ENCODE measurements at places on chromosomes 3 and 15. TPM values are rescaled to one million over a fixed set of nuclear protein-coding genes. Genes with fewer than 3 reads are reported as not detected.
A peak's percentile ranks its signal among the peaks of the same experiment; 100 is the strongest.

GRCh38 chr15:63146684-63147083 lies 10.6 kb downstream of the RPS27L start:
- peak; percentile 13 for DNase-seq

- no peak for DNase-seq
Measured at GRCh38 chr3:173513123-173513522, 115.6 kb downstream of the NLGN1 start.

Gene CDHR4
- 0.15 TPM for total RNA-seq

GRCh38 chr15:81160312-81161159 lies 26.5 kb downstream of the CFAP161 start:
- DNase-seq, result no peak

DNA sequence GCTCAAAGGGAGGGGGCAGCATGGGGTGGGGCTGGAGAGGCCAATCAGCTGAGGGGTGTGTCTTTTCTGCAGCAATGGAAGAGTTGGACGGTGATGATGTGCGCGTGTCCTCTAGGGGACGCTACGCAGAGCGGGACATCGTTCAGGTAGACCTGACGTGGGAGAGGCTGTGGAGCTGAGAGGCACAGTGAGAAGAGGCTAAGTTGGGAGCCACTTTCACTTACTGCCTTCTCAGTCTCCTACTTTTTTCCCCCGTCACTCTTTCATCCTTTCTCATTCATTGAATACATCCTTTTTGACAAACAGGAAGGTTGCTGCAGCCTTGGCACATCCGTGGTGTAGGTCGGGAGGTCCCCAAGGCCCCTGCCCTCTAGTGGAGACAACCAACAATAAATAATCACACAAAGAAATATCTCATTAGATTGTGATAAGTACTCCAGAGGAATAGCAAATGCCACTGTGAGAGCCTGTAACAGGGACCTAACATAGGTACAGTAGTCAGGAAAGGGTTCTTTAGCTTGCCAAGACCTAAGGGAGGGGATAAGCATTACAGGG lies 4.4 kb upstream of the BRPF1 start:
- peak; percentile 19 for DNase-seq

DNA sequence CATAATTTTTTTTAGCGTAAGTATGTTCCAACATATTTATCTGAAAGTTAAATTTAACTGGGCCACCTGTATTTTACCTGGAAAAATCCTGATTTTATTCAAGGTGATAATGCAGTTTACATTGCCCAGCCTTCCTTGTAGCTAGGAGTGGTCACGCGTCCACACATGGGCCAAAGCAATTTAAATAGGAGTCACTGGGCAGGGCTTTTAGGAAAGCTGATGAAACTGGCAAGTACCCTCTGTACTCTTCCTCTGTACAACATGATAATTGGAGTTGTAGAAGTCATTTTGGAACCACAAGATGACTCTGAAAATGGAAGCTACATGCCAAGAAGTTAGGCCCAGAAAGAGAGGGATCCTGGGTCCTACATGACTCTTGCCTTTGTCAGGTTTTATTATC lies 9.5 kb downstream of the BTD start:
- DNase-seq, result no peak

Gene NRROS
- not detected for total RNA-seq

Gene PLSCR4
- total RNA-seq, result 0.97 TPM

DNA sequence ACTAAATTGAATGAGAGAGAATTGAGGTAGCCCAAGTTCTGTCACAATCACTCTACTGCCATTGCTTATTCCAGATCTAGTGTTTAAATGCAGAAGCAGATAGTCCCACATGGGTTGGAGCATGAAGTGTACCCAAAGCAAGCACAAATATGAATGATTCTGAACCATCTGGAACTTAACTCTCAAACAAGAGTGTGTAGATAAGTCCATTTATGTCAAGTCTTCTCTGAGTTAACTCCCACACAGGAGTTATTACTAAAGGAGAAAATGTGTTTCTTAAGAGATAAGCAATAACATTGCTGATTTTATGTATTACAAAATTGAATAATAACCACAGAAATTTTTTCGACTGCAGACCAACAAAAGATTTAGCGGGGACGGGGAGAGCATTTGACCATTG lies 33.6 kb downstream of the PAQR9 start:
- DNase-seq, result no peak

- no peak for DNase-seq
Measured at GRCh38 chr3:181265750-181266333, 276.3 kb upstream of the DNAJC19 start.

DNA sequence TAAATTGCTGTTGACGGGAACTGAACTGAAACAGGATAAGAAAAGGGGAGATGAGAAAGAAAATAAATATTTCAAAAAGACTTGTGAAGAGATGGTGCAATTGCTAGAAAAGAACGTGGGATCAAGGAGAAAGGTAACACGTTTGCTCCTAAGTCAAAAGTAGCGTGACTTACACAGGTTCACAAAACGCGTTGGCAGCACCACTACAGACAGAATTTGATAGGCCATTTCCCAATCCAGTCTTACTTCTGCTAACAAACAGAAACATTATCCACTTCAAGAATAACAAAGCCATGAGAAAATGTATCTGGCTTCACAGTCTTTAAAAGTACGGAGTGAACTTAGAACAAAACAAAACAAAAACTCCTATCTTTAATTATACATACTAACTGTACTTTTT lies 75.5 kb downstream of the DPH6 start:
- DNase-seq, result no peak

- DNase-seq, result no peak
Measured at GRCh38 chr3:173737167-173737808, 339.7 kb downstream of the NLGN1 start.

DNA sequence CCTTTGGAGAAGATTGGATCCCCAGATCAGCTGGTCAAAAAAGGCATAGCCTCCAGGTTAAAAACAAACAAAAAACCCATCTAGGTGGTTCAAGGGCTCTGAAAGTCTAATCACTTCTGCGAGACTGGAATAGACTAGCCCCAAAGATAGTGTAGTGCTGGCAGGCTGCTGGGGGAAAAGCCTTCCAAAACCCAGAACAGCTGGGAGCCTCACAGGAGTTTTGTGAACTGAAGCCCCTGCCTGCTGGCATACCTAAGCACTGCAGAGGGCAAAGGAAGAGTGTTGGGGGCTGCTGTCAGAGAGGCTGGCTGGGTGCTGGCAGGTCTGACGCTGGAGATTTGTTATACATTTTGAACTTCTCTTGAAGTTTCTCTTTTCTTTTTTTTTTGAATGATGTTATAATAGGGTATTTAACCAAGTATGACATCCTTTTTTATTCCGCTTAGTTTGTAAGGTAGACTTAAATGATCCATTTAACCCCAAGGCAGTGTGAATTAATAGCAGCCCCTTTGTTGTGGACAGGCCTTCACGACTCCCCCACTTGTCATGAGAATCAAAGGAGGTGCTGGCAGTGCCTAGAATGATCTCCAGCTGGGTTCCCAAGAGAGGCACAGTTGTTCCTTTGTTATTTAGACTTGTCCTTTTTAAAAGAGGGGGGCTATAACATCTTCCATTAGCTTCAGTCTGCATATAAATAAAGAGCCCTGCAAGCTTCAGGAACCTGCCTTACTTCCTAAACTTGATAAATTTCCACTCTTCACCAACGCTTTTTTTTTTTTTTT lies 53.9 kb downstream of the CRTC3 start:
- DNase-seq, result no peak

GRCh38 chr3:60384341-60384740 lies 866.9 kb downstream of the FHIT start:
- DNase-seq, result no peak

DNA sequence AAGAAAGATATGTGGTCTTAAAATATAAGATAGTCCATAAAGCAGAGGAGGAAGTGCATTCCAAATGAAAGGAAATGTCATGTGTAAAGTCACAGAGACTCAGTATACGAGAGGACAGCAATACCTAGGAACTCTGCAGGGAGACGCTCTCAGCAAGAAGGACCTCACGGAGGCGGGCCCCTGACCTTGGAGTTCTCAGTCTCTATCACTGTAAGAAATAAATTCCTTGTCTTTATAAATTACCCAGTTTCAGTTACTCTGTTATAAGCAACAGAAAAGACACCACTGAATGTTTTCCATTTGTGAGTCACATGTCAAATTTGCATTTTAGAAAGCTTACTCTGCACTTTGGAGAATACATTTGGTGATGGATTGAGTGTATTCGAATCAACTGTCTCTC lies 140.6 kb downstream of the GBE1 start:
- DNase-seq, result no peak

Gene REC114
- total RNA-seq, result not detected

DNA sequence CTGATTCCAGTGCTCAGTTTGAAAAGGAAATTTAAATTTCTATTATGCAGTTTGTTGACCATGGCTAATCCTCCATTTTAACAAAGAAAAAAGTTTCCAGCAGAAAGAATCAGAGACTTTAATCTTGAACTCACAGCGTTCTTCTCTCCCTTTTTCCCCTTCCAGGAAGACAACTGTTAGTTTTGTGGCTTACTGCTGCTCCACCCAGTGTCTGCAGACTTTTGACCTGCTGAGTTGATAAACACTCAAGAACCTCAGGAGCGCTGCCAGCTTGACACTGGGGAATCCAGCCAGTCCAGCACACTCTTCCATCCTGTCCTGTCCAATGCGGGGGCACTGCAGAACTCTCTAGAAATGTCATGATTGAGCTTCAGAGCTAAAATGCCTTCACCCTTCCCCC lies 134.6 kb downstream of the LRRC28 start:
- DNase-seq, result peak; percentile 84

DNA sequence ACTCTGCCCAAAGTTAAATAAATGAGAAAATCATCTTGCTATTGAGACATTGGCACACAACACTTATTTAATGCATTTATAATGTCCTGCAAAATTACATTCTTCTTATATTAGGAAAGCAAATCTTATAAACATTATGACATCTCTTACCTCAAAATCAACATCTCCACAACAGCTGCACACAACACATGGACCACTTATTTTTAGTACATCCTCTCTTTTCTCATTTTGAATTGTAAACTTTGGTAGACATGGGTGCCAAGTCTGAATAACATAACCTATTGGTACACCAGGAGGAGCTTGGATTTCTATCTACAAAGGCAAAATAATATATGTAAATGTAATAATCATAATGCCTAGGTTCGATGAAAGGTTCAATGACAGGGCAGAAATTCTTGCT lies 23.0 kb downstream of the PLSCR1 start:
- no peak for DNase-seq

- DNase-seq, result no peak
Measured at GRCh38 chr3:87924485-87924884, 134.3 kb downstream of the CGGBP1 start.

- DNase-seq, result no peak
Measured at GRCh38 chr3:31218082-31218481, 314.6 kb upstream of the STT3B start.

- DNase-seq, result no peak
Measured at GRCh38 chr3:45604596-45604995, 10.0 kb downstream of the LIMD1 start.

- DNase-seq, result no peak
Measured at GRCh38 chr15:74833376-74834107, 7.1 kb downstream of the CPLX3 start.

- no peak for DNase-seq
Measured at GRCh38 chr15:50883903-50884302, 24.6 kb upstream of the AP4E1 start.

GRCh38 chr15:39392469-39393047 lies 188.3 kb upstream of the THBS1 start:
- no peak for DNase-seq

DNA sequence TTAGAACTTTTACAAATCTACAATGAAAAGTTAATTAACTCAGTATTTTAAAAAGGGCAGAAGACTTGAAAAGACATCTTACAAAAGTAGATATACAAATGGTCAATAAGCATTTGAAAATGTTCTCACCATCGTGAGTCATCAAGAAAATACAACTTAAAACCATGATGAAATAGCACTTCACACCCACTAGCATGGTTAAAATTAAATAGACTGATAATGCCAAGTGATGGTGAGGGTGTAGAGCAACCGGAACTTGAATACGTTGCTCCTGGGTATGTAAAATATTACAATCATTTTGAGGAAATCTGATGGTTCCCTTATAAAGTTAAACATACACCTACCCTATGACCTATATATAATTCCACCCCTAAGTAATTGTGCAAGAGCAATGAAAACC lies 319.8 kb upstream of the UMPS start:
- no peak for DNase-seq

DNA sequence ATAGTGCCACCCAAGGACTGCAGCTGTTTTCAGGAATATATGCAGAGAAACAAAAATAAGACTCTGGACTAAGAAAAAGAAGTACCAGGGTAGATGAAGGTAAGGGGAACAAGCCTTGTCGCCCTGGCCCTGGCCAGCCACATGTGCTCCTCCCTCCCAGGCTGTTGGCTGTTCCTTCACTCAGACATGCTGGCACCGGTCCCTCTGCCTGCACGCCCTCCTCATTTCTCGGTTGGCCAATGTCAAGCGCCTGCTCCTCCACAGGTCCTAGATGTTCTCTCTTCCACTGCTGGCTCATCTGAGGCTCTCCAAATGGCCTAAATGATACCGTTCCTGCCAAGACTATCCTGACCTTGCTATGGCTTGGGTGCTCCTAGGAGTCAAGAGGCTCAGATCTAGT lies 288.4 kb upstream of the LYSMD4 start:
- no peak for DNase-seq

DNA sequence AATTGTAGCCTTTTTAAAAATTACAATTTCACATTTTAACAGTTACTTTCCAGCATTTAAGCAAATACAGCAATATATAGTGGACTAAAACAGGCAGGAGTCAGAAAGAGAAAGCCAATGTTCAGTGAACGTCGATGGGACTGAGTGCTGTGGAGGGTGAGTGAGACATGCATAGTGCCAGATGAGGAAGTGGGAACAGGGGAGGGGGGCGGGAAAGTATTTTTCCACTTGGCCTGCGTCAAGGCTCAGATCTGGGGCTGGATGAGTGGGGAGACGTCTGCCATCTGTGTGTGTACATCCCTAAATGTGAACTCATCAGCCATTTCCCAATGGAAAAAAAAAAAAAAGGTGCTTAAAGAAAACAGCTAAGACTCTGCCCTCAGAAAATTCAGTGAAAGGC lies 19.2 kb upstream of the RAD18 start:
- no peak for DNase-seq

DNA sequence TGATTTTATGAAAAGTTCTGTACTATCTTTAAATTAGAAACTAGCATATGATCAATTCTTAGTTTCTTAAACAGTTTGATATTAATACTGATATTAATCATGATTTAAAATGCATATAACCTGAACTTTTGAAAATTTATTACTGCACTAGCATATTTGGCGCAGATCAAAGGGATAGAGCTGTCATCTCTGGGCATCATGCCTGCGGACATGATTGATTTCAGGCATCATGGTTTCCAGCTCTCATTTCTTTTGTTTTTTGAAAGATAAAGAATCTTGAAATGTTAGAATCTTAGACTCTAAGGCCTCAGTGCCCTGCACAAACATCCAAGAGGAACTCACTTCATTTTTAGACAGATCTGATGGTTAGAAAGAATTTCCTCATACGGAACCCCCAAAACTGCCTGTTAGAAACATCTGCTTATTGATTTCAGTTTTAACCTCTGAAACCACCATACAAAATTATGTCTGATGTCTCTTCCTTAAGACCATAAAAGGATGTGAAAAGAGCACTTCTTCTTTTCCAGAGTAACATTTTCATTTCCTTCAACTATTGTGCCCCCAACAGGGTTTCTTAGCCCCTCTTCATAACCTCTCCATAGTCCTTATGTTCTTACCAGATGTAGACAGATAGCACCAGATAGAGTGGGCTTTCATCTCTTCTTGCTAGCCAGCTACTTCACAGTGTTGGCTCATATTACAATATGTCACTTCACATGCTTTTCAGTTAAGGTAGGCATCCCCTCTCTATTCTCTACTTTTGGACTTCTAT lies 110.8 kb downstream of the BBX start:
- DNase-seq, result no peak
